ENCODE measurements at places on chromosomes 3 and 15. TPM values are rescaled to one million over a fixed set of nuclear protein-coding genes. Genes with fewer than 3 reads are reported as not detected.

Gene CLDN16
- total RNA-seq = not detected

Gene FYCO1
- total RNA-seq = 47.4 TPM

DNA sequence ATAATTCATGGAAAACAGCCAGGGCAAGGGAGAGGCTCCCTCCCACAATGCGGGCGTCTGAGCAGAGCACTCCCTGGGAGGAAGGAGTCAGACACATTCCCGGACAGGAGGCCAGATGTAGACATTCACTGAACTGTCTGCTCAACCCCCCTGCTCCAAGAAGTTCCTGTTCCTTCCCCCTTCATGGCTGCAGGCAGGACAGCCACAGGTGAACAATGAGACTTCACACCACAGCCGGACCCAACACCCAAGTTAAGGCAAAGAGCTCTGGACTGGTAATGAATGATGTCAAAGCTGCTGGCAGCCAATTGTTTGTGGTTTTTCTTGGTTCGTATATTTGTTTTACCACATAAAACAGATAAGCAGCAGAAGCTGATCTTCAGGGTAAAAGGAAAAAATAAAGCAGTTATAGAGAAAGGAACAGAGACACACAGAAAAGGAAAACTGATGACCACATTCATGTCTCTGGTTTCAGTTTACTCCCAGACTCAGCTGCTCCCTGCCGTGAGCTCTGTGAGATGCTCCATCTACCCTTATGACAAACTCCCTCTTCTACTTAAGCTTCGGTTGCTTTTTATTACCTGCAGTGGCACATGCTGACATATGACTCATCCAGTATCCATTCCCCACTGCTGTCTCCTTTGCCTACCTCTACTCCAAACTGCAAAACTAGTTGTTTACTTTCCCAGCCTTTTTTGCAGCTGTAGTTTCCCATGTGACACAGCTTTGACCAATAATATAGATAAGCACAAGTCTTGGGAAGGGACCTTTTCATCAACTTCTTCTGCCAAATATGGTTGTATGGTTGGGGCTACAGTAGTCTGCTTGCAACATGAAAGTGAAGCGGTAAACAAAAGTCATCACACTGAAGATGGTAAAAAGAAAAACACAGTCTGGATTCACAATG, 33.1 kb downstream of the DZIP1L start:
- no peak overlapping the region for H3K4me3 ChIP-seq
- DNase-seq = no peak
- no peaks in the 10 kb centered on the region for H3K27me3 ChIP-seq
- peaks cover 20% of the 10 kb centered on the region for H3K36me3 ChIP-seq

DNA sequence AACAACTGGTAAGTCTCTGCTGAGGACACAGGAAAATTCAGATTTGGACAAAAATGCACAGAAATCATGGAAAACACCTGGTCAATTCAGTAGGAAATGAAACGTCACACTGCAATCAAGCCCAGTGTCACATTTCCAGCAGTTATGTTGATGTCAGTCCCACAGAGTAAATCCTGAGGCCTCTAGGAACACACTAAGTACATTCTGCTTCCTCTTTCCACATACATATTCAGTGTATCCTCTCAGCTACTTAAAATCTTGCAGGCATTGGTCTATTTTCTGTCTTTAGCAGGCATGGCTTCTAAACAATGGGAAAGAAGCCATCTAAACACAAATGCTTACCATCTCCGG, 207.8 kb downstream of the PLCL2 start:
- peaks cover 61% of the 10 kb centered on the region for H3K4me1 ChIP-seq
- no peak overlapping the region for H3K4me3 ChIP-seq
- no peaks in the 10 kb centered on the region for H3K36me3 ChIP-seq
- peak overlapping the region; percentile 93 for H3K27ac ChIP-seq

Gene CCDC9B
- 14.4 TPM for total RNA-seq

DNA sequence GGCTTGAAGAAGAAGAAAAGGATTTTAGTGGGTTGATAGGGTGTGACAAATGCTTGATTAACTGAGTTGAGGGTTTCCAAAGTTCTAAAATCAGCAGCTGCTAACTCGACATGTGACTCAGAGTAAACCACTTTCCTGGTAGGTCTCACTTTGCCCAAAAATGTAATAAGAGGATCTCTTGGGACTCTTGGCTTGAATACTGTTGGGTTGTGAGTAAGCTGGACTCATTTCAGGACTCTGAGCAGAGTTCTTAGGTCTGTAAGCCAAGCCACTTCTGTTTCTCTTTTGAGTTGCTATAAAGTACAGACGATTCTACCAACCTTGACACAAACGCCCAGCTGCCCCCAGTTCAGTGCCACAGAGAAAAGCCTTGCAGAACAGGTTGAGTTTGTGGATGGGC, 241.1 kb downstream of the ZNF621 start:
- H3K36me3 ChIP-seq = no peaks in the 10 kb centered on the region
- H3K27me3 ChIP-seq = no peaks in the 10 kb centered on the region
- H3K4me3 ChIP-seq = no peak overlapping the region
- no peak for DNase-seq
- peaks cover 7% of the 10 kb centered on the region for H3K4me1 ChIP-seq

Gene ALDH1A3
- 8.4 TPM for total RNA-seq

Gene KCNMB3
- 0.24 TPM for total RNA-seq

DNA sequence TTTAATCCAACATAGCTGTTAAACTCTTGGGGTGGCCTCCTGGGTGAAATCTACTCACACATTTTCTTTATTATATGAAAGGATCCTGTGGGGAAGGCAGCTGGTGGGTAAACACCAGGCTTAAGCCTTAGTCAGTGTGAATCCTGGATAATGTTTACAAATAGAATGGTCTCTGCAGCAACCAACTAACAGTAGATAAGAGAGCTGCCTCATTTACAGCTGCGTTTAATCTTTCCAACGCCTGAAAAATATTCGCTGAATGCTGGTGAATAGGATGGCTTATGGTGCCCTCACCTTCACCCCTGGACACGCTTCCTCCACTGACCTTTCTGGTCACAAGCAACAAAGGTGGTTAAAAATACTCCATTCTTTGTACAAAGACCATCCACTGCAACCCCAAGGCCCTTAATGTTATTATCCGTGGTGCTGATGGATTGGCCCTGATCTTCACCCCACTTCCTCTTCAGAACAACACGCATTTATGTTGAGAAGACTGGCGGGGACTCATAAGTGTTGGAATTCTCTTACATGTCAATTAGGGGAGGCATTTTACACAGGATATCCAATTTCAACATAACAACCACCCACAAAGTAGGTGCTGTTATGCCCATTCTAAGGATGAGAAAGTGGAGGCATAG, 120.0 kb upstream of the FRMD4B start:
- no peak for DNase-seq
- H3K27ac ChIP-seq = no peak overlapping the region
- no peaks in the 10 kb centered on the region for H3K4me1 ChIP-seq
- H3K4me3 ChIP-seq = no peak overlapping the region
- no peaks in the 10 kb centered on the region for H3K36me3 ChIP-seq

Gene SPTBN5
- total RNA-seq = 0.05 TPM

Gene FAM81A
- total RNA-seq = 0.10 TPM

DNA sequence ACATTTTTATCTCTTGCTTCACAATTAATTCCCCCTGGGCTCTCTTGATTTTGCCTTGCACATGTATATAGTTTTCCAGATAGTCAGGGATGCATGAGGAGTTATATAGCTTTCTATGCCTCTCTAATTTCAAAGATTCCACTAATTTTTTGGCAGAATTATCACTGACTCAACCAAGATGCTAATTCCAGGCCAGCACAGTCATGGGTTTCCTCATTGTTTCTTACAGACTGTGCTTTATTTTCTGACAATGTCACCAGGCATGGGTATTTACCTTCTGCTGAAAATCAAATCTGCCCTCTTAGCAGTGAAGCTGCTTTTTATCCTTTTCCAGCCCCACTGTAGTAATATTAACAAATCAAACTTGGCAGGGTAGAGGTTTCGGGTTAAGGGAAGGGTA, 1520.6 kb upstream of the CADM2 start:
- no peak for DNase-seq
- H3K4me3 ChIP-seq = no peak overlapping the region
- no peak overlapping the region for H3K27ac ChIP-seq
- H3K4me1 ChIP-seq = no peaks in the 10 kb centered on the region
- no peaks in the 10 kb centered on the region for H3K27me3 ChIP-seq

Gene MRPS22
- 140 TPM for total RNA-seq

Gene LRRC31
- not detected for total RNA-seq

- no peak overlapping the region for H3K4me3 ChIP-seq
- peak overlapping the region; percentile 100 for H3K27ac ChIP-seq
- peaks cover 67% of the 10 kb centered on the region for H3K4me1 ChIP-seq
Measured at GRCh38 chr3:39183211-39184080, 8.9 kb downstream of the XIRP1 start.

DNA sequence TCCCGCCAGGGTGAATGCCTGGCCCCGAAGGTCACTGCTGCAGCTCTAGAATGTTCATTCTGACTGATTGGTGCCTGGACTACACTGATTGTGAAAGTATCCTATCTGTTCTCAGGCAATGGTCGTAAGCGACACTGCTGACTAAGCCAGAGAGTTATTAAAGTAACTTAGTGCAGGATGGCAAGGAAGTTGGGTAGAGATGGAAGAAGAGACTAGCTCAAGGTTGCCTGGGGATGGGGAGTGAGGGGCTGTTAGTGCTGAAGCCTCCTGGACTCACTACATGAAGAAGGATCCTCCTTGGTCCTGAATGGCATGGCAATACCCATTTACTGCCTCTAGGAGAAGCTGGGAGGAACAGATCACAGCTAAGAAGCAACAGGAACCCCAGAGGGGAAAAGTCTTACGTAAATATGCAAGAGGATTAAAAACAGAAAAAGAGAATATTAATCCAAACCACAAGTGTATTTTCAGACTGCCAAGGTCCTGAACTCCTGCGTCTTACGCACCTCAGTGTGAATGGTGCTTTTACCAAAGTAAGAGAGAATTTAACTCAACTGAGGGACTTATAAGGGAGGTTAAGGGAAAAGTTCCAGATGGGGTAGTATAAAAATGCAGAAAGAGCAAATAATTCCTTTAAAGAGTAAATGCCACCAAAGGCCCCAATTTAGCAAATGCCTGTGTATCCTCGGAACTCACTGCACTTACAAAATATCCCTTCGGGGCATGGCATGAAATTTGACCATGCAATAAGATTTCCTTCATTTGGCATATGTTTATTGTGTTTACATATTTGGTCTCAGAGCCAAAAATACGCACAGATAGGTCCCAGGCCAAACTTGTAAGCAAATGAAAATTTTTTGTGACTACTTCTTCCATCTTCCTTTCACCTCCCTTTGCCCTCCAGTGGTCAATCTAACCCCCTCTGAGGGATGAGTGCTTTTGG, 64.0 kb upstream of the DGKG start:
- H3K4me3 ChIP-seq = no peak overlapping the region
- H3K27me3 ChIP-seq = no peaks in the 10 kb centered on the region
- peak overlapping the region; percentile 38 for H3K27ac ChIP-seq
- no peaks in the 10 kb centered on the region for H3K4me1 ChIP-seq

DNA sequence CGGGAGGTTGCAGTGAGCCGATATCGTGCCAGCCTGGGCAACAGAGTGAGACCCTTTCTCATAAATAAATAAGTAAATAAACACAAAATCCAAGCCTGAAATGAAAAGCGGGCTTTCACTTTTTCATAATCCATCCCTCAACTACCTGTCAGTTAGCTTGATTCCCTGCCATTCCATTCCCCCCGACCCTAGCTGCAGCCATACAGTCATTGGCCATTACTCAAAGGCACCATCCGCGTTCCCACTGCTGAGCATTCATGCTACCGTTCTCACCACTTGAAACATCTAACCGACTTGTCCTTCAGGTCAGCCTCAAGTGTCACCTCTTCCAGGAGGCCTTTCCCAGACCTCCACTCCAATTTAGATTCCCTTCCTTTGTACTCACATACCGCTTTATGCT, 1.1 kb upstream of the PARL start:
- H3K27me3 ChIP-seq = no peaks in the 10 kb centered on the region
- no peak overlapping the region for H3K4me3 ChIP-seq
- H3K4me1 ChIP-seq = peaks cover 20% of the 10 kb centered on the region
- no peaks in the 10 kb centered on the region for H3K36me3 ChIP-seq
- H3K27ac ChIP-seq = no peak overlapping the region

DNA sequence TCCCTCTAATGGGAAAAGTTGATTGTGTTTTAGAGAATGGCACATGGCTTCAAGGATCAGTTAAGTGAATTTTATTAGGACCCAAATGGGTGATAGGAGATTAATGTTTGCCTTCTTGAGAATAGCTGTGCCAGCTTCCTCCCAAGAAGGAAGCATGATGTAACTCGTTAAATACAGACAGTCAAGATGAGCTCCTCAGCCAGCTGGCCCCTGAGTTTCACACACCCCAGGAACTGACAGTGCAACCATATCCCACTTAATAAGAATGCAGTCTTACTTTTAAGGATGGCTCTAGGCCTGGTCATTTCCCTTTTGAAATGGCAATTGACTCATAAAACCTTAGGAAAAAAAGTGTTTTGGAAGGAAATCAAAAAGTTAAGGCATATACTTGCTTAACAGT, 472.8 kb upstream of the KCNMB2 start:
- H3K27me3 ChIP-seq = no peaks in the 10 kb centered on the region
- H3K27ac ChIP-seq = no peak overlapping the region
- H3K4me1 ChIP-seq = no peaks in the 10 kb centered on the region
- no peaks in the 10 kb centered on the region for H3K36me3 ChIP-seq

DNA sequence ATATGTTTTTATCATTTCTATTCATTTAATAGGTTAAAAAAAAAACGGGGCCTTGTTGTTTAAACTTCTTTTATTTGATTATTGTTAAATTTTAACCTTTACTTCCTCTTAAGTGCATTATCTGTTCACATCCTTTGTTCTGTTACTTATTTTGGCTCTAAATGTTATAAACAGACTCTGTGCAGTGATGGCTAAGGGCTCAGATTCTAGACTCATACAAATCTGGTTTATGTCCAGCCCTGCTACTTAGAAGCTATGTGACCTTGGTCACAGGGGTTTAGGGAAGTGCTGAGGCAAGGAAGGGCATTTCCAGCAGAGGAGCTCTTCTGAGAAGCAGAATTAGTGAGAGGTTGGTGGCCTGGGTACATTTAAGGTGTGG, 55.3 kb upstream of the VILL start:
- no peaks in the 10 kb centered on the region for H3K36me3 ChIP-seq
- peak overlapping the region; percentile 1 for H3K27ac ChIP-seq
- peaks cover 15% of the 10 kb centered on the region for H3K4me1 ChIP-seq

Gene NOX5
- not detected for total RNA-seq

Gene FANCD2OS
- not detected for total RNA-seq

Gene SLC28A1
- not detected for total RNA-seq

Gene LRIG1
- 50.6 TPM for total RNA-seq

Gene CX3CR1
- 0.49 TPM for total RNA-seq

DNA sequence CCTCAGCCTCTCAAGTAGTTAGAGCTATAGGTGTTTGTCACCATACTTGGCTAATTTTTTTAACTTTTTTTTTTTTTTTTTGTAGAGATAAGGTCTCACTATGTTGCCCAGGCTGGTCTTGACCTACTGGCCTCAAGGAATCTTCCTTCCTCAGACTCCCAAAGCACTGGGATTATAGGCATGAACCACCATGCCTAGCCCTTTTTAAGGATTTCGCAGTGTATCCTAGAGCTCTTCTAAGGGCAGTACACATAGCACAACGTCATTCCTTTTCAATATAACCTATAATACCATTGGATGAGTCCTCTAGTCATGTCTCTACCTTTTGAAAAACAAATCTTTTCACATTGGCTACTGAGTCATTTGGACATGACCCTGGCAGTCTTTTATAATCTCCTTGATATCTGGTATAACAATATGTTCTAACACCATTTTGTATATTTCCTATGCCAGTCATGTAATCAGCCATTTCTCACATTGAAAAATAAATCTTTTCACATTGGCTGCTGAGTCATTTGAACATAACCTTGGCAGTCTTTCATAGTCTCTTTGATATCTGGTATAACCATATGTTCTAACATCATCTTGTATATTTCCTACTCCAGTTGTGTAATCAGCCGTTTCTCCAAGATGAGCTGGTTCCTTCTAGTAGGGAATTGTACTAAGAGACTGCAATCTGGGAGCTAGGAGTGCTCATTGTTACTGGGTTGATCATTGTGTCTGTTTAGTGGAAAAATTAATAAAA, 944.7 kb downstream of the MCTP2 start:
- no peaks in the 10 kb centered on the region for H3K36me3 ChIP-seq
- no peaks in the 10 kb centered on the region for H3K27me3 ChIP-seq
- no peak for DNase-seq
- H3K4me1 ChIP-seq = no peaks in the 10 kb centered on the region
- no peak overlapping the region for H3K4me3 ChIP-seq
